ENCODE measurements at places on chromosomes 2 and 18.

DNA sequence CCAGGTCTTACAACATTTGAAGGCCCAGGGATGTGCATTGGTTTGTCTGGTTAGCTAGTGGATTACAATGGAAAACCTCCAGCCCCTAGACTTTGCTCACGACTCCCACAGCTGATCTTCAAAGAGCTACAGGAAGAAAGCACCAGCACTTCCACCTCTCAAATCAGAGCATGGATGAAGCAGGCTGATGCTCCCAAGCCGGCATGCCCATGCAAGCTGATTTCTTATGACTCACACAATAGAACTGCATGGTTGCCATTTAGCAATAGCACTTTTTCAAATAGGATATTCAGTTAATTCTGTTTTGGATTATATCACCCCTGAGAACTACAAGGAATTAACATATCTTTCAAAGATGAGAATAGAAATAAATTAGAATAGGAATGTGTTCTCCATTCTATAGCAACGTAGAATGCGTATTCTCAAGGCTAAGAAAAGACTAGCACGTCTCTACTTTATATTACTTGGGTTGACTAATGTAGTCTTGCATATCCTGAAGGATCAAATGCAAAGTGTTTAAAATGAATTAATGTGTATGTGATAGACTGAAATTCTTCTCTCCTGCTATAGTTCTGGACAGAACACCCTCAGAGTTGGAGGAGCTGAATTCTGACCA lies 292.4 kb downstream of the TRIB2 start:
- no peak for DNase-seq

GRCh38 chr2:58235984-58236383 lies 5.1 kb downstream of the FANCL start:
- DNase-seq: no peak

DNA sequence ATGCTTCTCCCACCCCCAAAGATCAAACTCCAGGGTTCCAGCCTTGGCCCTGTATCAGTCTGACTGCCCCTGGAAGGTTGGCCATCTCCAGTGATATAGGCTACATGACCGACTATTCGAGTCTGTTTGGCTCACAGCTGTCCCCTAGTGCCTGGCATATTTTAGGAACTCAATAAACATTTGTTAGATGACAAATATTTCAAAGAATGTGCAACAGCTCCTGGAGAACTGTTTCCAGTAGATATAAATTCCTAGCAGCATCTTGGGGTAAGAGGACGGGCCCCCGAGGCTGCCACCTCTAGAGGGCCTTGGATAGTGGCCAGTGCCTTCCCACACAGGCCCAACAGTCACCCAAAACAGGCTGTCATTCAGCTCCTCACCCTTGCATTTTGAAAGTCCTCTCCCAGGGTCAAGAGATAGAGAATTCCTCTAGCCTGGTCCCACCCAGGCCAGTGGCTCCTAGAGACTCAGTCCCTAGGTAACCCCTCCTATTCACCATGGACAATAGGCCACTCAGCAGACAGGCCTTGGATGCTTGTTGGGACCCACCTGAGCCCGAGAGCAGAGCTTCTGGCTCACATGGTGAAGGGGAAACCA lies 45.1 kb upstream of the ATP6V1B1 start:
- DNase-seq: no peak

GRCh38 chr18:3623769-3624545 lies 174.0 kb downstream of the TGIF1 start:
- no peak for DNase-seq

DNA sequence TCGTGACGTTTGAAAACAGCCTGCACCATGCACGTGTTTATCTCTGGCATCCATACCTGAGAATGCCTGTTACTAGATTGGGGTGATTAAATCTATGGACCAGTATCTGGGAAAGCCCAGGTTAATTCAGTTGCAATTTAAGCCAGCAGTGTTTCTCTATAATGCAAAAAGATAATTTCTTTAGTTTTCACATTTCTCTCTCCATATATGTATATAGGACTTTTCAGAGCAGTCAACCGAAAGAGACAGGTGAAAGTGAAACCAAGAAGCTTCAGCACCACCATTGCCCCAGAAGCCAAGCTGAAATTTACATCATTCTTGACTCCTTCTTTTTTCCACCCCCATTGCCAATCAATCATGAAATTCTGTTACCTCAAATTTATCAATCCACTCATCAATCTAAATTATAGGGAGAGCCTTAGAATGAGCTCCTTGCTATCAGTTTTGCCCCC lies 2.7 kb upstream of the LRP2 start:
- no peak for DNase-seq

GRCh38 chr18:3794537-3795348 lies 344.8 kb downstream of the TGIF1 start:
- DNase-seq: no peak

- no peak for DNase-seq
These were observed 45.6 kb downstream of the CEP192 start for GRCh38 chr18:13036622-13037320.

DNA sequence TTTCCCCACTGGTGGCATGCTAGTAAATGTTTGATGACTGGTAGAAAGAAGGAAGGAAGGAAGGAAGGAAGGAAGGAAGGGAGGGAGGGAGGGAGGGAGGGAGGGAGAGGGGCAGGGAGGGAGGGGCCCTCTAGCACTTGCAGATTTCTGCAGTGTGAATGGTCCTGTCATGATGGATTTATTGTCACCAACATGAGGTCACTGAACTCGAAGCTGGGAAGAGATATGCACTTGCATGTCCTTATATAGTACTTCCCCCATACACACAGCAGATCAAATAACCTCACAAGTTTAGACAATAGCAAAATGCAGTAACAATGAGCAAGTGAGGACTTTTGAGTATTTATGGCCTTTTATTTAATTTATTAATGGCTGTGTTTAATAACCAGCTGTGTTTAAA lies 44.5 kb upstream of the CXCR4 start:
- DNase-seq: no peak

- DNase-seq: no peak
These were observed 248.8 kb downstream of the IRS1 start for GRCh38 chr2:226550801-226551200.

DNA sequence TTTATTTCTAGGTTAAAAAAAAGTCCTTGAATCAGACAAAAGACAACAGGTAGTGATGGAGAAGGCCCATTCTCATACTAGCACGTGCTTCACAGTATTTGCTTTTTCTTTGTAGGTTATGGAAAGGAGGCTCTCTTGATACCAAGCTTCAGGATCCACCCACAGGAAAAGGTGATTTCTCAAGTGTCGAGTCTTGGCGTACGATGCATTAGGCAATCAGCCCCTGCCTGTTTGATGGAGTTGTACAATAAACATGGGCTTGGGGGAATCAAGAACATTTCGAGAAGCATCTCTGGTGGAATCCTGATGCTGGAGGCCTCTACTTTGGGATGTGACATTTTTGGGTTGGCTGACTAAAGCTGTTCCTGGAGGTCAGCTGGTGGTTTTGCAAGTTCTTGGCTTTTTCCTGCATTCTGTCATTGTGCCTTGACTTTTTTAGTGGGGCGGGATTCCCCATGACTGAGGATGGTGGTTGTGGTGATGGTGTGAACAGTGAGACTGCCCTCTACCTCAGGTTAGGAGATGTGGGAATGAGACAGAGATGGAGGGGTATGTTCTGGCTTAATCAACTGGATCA lies 231.5 kb upstream of the SPRED2 start:
- no peak for DNase-seq

DNA sequence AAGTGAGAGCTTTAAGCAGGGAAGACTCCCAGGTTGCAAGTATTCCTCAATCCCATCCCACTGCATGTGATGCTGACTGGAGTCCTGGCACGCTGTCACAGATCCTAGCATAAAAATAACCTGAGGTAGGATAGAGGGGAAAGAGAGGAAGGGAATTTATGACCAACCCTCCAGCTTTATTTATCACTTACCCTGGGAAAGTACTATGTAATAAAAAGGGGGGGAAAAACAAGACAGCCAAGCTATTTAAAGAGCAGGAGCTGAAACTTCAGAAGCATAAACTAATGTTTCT lies 122.2 kb downstream of the SLC8A1 start:
- DNase-seq: no peak
